Left forelimb (tissue), 1 donor: ENCODE measurements at places on chromosomes 1 and 21.

DNA sequence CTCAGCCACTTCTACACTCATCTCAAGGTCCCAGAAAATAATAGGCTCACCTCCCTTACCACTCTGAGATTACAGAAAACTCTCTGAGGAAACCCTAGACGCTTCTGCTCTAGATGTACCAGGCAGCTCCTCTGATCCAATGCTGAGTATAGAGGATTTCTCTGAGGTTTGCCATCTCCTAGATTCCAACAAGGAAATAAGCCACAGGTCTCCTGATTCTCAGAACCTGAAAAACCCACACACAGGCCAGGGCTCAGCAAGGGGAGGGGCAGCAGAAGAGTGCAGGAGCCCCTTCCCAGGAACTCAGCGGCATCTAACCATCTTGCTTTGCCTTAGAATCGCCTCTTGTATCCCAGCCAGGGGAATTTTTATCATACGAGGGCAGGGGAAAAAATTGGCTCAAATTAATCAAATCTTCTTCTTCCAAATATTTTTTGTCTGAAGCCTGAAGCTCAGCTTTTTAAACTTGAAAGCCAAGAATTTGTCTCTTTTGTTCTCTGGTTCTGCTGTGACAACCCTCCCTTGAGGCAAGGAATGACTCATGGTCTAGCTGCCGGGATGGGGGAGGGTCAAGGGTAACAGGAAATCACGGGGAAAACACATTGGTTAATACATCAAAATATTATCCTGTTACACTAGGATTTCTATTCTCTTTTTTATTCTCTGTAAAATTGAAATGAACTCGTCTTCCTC lies 30.8 kb downstream of the GORAB start:
- no peak for DNase-seq

DNA sequence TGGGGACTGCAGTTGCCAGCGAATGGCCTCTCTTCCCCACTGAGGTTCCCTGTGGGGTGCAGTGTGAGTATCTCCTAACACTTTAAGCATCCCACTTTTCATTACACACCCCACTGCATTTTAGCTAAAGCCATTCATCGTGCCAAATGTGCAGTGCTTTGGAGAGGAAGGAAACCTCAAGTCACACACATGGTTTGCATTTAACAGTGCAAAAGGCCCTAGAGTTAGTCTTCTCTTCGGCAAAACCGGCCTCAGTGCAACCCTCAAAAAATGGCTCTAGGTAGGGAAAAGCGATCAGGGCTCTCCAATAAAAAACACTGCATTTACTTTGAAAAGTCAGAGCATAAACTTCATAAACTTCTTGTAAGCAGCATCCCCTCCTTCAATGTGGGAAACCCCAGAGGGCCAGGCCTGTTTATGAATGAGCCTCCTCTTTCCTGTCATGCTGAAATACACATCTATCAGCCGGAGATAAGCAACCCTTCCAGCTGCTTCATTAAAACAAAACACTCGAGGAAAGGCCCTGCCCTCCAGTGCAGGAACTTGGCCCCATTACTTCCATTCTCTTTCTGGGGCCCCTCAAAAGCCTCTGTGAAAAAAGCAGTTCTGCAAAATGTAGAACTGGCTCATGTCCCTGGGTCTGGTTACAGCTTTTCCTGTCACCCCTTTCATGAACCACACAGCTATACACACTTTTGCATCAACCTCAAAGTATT lies 184.0 kb downstream of the CDC7 start:
- no peak for DNase-seq

- DNase-seq = no peak
Measured at GRCh38 chr1:167090314-167090942, at the start of gene GPA33. TSS of gene GPA33 (minus strand) at chr1:167090377. CDS start at chr1:167090287, 90 bp downstream.

GRCh38 chr1:94304553-94304952 lies 67.2 kb upstream of the ARHGAP29 start:
- no peak for DNase-seq

GRCh38 chr1:45876000-45876617 lies 72.7 kb downstream of the MAST2 start:
- no peak for DNase-seq

- DNase-seq = no peak
Measured at GRCh38 chr1:193406901-193407300, 220.5 kb upstream of the B3GALT2 start.

GRCh38 chr1:16120940-16121410 lies 34.9 kb downstream of the EPHA2 start:
- no peak for DNase-seq

GRCh38 chr1:230242326-230242725 lies 175.3 kb downstream of the GALNT2 start:
- no peak for DNase-seq

GRCh38 chr1:70319750-70320149 lies 34.8 kb downstream of the ANKRD13C start:
- DNase-seq = no peak

DNA sequence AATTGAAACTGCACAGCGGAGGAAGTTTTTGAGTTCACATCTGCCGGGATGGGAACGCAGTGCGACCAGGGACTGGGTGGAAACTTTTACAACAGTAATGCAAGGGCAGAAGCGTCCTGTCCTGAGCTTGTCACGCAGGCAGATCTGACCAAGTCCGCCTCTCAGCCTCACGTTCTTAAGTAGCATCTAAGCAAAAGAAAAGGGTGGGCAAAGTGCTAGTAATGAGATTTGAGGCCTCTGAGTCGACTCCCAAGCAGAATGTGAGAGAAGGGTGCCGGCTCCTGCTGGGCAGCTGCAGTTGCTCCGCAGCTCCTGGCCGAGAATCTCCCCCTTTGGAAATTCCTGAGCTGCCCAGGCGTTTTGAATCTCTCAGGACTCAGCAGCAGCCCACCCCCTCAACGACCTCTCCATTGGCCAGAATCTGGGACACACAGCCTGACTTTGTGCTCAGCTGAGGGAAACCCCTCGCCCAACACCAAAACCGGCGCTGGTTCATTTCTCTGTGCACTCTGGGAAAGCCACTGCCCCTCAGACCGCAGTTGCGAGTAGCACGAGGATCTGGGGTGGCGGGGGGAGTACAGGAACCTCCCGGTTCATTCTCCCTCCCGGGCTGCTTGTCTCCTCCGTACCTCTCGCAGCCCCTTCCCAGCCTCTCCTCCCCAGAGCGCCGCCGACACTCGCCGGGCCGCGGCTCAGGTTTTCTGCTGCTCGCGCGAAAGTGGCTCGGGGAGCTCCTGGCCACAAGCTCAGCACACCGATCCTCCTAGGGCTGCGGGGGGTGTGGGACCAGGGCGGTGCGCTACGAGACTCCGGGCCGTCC lies 913 bp upstream of the S1PR1 start:
- peak; percentile 72 for DNase-seq

- DNase-seq = no peak
Measured at GRCh38 chr1:95806171-95806570, 572.2 kb downstream of the RWDD3 start.
